ENCODE measurements at places on chromosomes 7 and 10. TPM values are rescaled to one million over a fixed set of nuclear protein-coding genes. Genes with fewer than 3 reads are reported as not detected.

C10orf62 gene
- 0.96 TPM for total RNA-seq

GBX1 gene
- not detected for total RNA-seq

CYP2E1 gene
- total RNA-seq: 0.72 TPM

TRIL gene
- total RNA-seq: 14.2 TPM

LRRN3 gene
- total RNA-seq: 4.3 TPM

ARHGEF5 gene
- 5.3 TPM for total RNA-seq

KEL gene
- total RNA-seq: not detected

CYP3A4 gene
- 0.72 TPM for total RNA-seq

HTR7 gene
- total RNA-seq: 6.0 TPM

NEUROG3 gene
- total RNA-seq: 0.48 TPM

WNT8B gene
- total RNA-seq: 0.72 TPM

UCMA gene
- total RNA-seq: 3.9 TPM

LBX1 gene
- total RNA-seq: 0.24 TPM
